ENCODE measurements at places on chromosomes 4 and X.

DNA sequence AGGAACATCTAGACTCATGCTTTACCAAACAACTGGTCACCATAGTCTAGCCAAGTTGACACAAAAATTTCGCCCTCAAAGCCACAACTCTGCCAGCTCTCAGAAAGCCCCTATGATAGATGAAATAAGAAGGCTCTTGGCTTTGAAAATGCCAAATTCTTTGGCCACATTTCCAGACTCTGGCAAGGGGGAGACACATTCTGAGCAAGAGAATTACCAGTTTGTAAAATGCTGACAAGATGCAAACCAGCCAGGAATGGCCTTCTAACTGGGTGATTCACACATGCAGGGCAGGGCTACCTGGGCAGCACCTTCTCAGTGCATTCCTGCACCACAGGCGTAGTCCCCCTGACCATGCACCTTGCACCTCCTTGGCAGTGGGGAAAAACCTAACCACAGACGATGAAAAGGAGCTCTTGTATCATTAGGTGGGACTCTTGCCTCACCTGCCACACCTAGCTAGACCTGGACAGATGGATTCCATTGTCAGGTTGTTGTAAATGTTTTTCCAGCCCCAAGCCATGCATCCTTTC, 77.4 kb upstream of the CPEB2 start:
- H3K27ac ChIP-seq = no peak overlapping the region
- H3K36me3 ChIP-seq = no peaks in the 10 kb centered on the region
- no peaks in the 10 kb centered on the region for H3K27me3 ChIP-seq
- no peaks in the 10 kb centered on the region for H3K4me1 ChIP-seq

DNA sequence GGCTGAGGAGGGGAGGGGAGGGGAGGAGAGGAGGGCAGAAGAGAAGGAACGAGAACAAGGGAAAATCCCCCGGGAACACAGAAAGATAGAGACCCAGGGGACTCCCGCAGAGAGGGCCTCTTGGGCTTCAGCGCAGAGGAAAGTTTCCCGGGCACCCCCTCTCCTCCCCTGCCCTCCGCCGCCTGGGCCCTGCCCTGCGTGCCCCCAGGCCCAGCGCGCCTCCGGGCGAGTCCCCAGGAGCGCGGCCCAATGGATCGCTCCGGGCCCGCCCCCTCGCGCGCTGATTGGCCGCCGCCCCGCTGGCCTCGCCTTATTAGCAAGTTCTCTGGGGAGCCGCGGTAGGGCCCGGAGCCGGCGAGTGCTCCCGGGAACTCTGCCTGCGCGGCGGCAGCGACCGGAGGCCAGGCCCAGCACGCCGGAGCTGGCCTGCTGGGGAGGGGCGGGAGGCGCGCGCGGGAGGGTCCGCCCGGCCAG, at the start of gene MSX1:
TSS of gene MSX1 (plus strand) at position 341 of the 474 bp plus-strand sequence. CDS start 235 bp downstream, outside the sequence.
- H3K36me3 ChIP-seq = no peaks in the 10 kb centered on the region
- peak within 1 kb of the TSS; percentile 83 for H3K4me3 ChIP-seq
- H3K27ac ChIP-seq = peak within 1 kb of the TSS; percentile 46
- H3K27me3 ChIP-seq = peaks cover 63% of the 10 kb centered on the region
- H3K4me1 ChIP-seq = peaks cover 8% of the 10 kb centered on the region

GRCh38 chr4:56708146-56708545, 27.1 kb upstream of the HOPX start:
- H3K4me1 ChIP-seq = no peaks in the 10 kb centered on the region
- no peak overlapping the region for H3K4me3 ChIP-seq
- H3K27ac ChIP-seq = no peak overlapping the region
- H3K36me3 ChIP-seq = no peaks in the 10 kb centered on the region
- DNase-seq = no peak

GRCh38 chr4:184288451-184289178, 70.9 kb upstream of the ENPP6 start:
- H3K4me1 ChIP-seq = peaks cover 11% of the 10 kb centered on the region
- H3K27ac ChIP-seq = peak overlapping the region; percentile 50
- no peak overlapping the region for H3K4me3 ChIP-seq
- no peak for DNase-seq
- H3K27me3 ChIP-seq = no peaks in the 10 kb centered on the region
- no peaks in the 10 kb centered on the region for H3K36me3 ChIP-seq

- H3K4me3 ChIP-seq = no peak overlapping the region
- no peaks in the 10 kb centered on the region for H3K36me3 ChIP-seq
- H3K27me3 ChIP-seq = no peaks in the 10 kb centered on the region
- DNase-seq = no peak
These were observed 224.1 kb downstream of the SHROOM3 start for GRCh38 chr4:76659103-76659490.

DNA sequence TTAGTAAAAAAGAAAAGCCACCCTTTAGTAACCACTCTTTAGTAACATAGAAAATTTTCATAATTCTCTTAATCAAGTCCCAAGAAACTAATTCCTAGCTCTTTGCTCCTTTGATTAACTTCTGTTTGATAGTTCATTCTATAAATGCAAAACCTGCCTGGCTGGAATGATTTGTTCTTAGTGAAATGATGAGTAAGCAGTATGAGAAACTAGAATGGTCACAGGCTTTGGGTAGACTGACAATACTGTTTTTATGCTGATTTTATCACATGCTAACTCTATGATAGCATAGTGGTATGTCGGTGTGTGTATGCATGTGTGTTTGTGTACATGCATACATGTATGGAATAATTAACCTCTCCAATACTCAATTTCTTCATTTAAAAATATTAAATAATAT, 81.2 kb downstream of the SYTL5 start:
- H3K27ac ChIP-seq = no peak overlapping the region
- H3K27me3 ChIP-seq = peaks cover 4% of the 10 kb centered on the region
- no peak for DNase-seq
- H3K36me3 ChIP-seq = no peaks in the 10 kb centered on the region
- H3K4me1 ChIP-seq = no peaks in the 10 kb centered on the region

GRCh38 chr4:53573696-53574095, 17.6 kb downstream of the LNX1 start:
- no peak overlapping the region for H3K27ac ChIP-seq
- no peaks in the 10 kb centered on the region for H3K27me3 ChIP-seq
- no peak overlapping the region for H3K4me3 ChIP-seq
- no peaks in the 10 kb centered on the region for H3K36me3 ChIP-seq
- H3K4me1 ChIP-seq = no peaks in the 10 kb centered on the region

GRCh38 chr4:1056671-1057402, 45.4 kb downstream of the FGFRL1 start:
- no peaks in the 10 kb centered on the region for H3K36me3 ChIP-seq
- H3K27ac ChIP-seq = no peak overlapping the region
- no peak overlapping the region for H3K4me3 ChIP-seq

- H3K36me3 ChIP-seq = no peaks in the 10 kb centered on the region
- DNase-seq = no peak
- H3K27ac ChIP-seq = no peak overlapping the region
- H3K4me1 ChIP-seq = peaks cover under 1% of the 10 kb centered on the region
- H3K4me3 ChIP-seq = no peak overlapping the region
These were observed 6.7 kb downstream of the TBL1X start for GRCh38 chrX:9471571-9471985.

DNA sequence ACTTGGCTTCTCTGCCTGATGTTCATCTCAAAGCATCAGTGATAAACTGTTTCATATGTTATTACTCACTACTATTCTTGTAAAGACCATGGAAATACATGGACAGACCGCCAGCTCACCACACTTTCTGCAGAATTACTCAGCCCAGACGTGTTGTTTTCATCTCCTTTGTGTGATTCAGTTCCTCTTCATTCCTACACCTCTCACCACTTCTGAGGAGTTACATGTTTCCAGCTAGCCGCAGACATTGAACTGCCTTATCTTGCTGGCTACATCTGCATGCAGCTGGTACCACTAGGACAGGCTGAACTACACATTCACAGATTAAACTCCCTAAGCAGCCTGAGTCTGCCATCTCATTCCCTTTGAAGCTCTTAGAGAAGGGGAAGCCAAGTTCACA, 443.2 kb upstream of the FGF16 start:
- no peak overlapping the region for H3K4me3 ChIP-seq
- no peaks in the 10 kb centered on the region for H3K27me3 ChIP-seq
- H3K36me3 ChIP-seq = no peaks in the 10 kb centered on the region
- H3K4me1 ChIP-seq = no peaks in the 10 kb centered on the region

DNA sequence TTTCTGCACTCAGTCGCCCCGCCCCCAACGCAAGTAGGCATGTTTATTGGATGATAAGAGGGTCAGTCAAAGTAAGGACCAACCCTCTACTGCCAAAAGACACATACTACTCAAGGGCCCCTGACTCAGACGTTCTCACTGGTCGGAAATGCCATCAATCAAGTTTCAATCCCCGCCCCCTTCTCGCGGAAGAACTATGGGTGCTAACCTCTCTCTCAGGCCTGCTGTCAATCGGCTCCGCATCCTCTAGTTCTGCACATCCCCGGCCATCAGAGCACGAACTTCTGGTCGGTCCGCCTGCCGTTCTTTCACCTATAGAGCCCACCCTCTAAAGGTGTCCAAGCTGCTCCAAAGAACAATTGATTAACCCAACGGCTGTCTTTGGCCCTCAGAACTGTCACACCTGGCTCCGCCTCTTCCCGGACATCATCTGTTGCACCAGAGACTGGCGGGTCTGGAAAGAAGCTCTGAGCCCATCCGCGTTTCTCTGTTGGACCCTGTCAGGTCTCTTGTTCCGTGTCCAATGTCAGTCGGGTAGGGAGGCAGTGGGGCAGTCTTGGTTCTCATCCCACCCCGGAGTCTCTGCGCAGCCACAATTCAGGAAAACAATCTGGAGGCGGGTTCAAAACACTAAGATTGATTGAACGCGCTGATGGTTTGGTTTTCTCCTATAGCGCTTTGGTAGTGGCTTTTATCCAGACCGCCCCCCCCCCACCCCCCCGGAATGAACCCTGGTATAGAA, 15.2 kb downstream of the NDUFB11 start:
- H3K36me3 ChIP-seq = no peaks in the 10 kb centered on the region
- no peaks in the 10 kb centered on the region for H3K27me3 ChIP-seq
- H3K4me3 ChIP-seq = peak overlapping the region; percentile 72
- H3K4me1 ChIP-seq = no peaks in the 10 kb centered on the region
- peak; percentile 93 for DNase-seq

GRCh38 chr4:3630598-3631543, 98.6 kb upstream of the LRPAP1 start:
- no peaks in the 10 kb centered on the region for H3K36me3 ChIP-seq
- H3K4me1 ChIP-seq = no peaks in the 10 kb centered on the region
- peaks cover 32% of the 10 kb centered on the region for H3K27me3 ChIP-seq
- no peak overlapping the region for H3K4me3 ChIP-seq
- DNase-seq = no peak

DNA sequence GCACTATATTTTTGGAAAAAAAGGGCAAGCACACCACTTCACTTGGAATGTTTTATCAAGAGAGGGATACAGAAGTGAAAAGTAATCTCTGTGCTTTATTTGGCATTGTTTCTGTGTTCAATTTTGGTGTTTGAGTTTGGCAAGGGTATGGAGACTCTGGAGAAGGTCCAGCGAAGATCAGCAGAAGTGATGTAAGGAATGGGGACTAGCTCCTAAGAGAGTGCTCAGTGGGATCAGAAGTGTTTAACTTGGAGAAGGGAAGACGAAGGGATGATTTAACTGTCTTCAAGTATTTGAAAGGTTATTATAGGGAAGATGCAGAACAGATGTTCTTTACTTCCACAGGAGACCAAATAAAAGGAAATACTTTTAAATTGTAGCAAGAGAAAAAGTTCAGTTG, 74.3 kb downstream of the CFAP299 start:
- no peaks in the 10 kb centered on the region for H3K36me3 ChIP-seq
- H3K4me1 ChIP-seq = no peaks in the 10 kb centered on the region
- H3K27me3 ChIP-seq = no peaks in the 10 kb centered on the region
- no peak for DNase-seq
- H3K27ac ChIP-seq = no peak overlapping the region

- no peak for DNase-seq
- H3K4me3 ChIP-seq = no peak overlapping the region
- H3K4me1 ChIP-seq = no peaks in the 10 kb centered on the region
- H3K27me3 ChIP-seq = no peaks in the 10 kb centered on the region
- no peaks in the 10 kb centered on the region for H3K36me3 ChIP-seq
These were observed 294.5 kb upstream of the CLNK start for GRCh38 chr4:10979032-10979431.

DNA sequence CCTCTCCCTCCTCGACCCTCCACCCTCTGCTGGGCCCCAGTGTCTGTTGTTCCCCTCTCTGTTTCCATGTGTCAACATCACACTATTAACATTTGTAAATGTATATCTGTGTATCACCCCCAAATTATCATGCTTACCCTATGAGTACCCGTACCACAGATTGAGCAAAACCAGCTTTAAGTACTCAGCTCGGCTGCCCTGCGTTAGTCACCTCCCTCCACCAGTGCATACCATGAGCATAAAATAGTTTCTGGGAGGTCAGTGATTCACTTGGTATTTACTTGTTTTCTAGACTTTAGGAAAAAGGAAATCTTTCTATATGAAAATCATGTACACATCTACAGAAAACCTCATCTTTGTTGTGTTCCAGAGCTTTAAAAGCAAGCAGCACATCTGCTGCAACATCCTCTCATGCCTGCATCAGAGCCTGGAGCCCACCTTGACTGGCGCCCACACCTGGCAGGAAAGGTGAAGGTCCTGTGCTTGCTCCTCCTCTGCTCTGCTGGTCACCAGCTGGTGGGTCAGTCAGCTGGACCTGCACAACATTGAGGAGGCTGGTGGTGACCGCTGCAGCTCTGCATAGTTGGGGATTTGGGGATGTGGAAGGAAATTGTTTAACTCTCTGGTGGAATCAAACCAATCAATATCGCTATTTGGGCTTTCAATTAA, 214.4 kb upstream of the KLF3 start:
- H3K4me3 ChIP-seq = no peak overlapping the region
- H3K4me1 ChIP-seq = no peaks in the 10 kb centered on the region
- no peak overlapping the region for H3K27ac ChIP-seq
- no peaks in the 10 kb centered on the region for H3K36me3 ChIP-seq
- no peaks in the 10 kb centered on the region for H3K27me3 ChIP-seq
- DNase-seq = no peak

DNA sequence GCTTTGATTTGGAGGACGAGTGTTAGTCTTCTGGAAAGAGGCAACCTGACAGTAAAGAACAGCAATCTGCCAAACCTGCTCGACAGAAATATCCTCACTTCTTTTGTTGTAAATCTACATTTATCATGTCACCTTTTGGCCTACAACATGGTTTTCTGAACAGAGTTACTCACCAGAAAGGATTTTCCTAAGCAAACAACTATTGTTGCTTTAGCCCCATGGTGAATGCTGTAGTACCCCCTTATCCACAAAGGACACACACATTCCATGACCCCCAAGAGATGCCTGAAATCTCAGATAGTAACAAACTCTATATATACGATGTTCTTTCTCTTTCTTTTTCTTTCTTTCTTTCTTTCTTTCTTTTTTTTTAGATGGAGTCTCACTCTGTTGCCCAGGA, 42.7 kb downstream of the TMEM150C start:
- no peak for DNase-seq
- no peaks in the 10 kb centered on the region for H3K4me1 ChIP-seq
- no peak overlapping the region for H3K4me3 ChIP-seq
- no peaks in the 10 kb centered on the region for H3K27me3 ChIP-seq

GRCh38 chr4:54065282-54066087, 1.1 kb upstream of the CHIC2 start:
- peaks cover 38% of the 10 kb centered on the region for H3K4me1 ChIP-seq
- H3K27ac ChIP-seq = peak overlapping the region; percentile 91
- no peaks in the 10 kb centered on the region for H3K36me3 ChIP-seq

Data from psoas muscle (tissue), 8 donors.